Activated CD8-positive, alpha-beta memory T cell treated with anti-CD3 and anti-CD28 coated beads for 4 hours (primary cell): ENCODE measurements at places on chromosomes 3 and 15.

DNA sequence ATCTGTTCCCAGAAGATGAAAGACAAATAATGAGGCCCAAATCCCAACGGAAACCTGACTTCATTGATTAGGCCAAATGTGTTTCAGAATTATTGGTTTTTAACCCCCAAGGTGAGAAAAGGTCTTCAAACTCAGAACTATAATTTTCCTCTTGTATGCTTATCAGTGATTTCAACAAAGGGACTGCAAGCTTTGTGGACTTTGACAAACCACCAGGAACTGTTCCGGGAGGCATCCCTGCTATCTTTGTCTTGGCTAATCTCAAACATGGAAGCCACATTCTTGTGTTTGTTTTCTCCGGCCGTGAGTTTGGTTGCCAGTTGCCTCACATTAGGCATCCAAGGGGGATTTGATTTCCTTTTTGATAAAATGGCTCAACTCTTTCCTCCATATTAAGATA lies 19.5 kb downstream of the ARHGEF3 start:
- no peak for DNase-seq

DNA sequence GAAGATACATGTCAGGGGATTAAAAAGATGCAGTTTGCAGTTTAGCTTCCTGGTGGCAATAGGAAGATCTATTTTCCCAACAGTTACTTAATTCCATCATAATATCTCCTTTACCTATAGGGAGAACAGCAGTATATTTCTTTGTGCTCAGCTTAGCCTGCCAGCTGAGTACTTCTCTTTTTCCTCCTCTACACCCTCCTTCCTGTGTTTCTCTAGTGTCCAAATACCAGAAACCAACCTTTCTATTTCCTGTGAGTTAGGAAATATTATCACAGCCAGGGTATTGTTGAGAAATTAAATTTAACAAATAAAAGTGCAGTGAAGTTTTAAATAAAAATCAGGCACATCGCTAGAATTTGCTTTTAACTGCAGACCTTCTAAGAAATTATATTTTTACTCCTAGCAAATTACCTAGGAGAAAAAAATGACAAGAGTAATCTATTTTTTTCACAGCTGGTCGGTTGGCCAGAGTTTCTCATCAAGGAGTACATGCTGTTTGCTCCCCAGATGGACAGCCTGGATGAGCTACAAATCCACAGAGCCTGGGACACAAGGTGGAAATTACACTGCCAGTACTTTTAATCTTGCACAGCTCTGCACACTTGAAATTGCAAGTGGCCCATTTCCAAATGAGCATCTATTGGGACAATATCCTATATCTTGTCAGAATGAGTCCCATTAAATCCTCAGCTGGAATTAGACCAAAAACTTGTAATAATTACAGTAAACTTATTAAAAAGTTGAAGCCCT lies 185.2 kb upstream of the CFAP20DC start:
- DNase-seq, result no peak

DNA sequence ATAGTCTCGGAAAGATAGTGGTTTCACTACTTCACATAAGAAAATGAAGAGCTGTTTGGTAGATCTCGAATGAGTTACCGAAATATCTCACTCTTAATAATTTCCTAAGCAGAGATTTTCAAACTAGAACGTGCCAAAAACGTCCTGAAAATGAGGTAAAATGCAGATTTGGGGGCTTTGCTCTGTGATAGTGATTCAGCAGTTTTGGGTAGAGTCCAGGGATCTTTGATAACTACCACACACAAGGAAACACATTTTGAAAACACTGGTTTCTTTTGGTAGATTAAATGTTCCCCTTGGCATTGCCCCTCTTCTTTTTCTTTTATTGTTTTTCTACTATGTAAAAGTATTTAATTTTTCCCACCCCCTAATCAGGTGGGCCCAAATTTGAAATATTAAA lies 125.9 kb downstream of the EBLN2 start:
- DNase-seq, result no peak

DNA sequence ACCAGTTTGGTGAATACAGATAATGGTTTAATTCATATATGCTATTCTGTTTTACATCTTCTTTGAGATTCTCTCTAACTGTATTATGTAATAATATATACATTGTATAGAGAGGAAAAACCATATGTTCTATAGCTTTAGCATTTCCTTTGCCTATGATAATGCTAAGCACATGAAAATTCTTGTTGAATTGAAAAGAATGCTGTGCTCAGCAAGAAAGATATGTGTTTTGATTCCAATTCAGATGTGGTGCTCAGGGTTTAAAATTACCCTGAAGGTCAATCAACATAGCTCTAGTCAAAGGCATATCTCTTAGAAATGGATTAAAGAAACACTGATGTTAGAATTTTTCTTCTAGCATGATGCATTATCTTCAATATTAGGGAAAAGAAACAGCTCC lies 8.5 kb upstream of the TUSC7 start:
- DNase-seq, result no peak

- DNase-seq, result no peak
Measured at GRCh38 chr3:20280257-20280656, 94.3 kb upstream of the SGO1 start.

- DNase-seq, result no peak
Measured at GRCh38 chr3:67804089-67804488, 149.7 kb upstream of the SUCLG2 start.

DNA sequence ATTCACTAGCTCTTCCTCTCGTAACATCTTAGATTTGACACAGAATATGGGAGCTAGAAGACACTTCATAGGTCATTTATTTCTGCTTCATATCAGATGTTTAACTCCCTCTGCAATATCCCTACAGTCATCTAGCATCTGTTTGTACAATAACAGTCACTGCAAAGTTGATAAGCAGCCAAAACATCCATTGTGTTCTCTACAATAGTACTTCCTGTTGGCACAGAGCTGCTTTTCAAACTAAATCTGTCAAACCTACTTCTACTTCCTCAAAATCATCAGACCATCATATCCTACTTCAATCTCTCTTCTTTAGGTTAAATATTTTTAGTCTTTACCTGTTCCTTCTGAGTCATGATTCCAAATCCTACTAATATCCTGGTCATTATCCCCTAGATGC lies 233.2 kb downstream of the FGF12 start:
- no peak for DNase-seq

DNA sequence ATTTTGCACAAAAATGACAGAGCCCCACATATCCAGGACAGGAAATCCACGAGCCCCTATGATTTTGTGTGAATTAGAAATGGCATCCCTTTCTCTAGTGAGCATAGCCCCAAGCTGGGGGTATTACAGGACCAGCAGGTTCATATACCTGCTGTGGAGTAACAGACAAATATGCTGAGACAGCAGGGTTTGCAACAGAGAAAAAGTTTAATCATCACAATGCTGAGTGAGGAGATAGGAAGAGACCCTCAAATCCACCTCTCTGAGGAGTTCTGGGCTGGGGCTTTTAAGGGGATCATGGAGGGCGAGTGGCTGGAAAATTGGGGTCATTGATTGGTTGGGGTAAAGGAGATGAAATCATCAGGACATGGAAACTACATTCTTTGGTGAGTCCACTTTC lies 8.4 kb upstream of the MYZAP start:
- DNase-seq, result no peak

GRCh38 chr3:42705058-42705767 lies 2.6 kb upstream of the HHATL start:
- DNase-seq, result no peak

DNA sequence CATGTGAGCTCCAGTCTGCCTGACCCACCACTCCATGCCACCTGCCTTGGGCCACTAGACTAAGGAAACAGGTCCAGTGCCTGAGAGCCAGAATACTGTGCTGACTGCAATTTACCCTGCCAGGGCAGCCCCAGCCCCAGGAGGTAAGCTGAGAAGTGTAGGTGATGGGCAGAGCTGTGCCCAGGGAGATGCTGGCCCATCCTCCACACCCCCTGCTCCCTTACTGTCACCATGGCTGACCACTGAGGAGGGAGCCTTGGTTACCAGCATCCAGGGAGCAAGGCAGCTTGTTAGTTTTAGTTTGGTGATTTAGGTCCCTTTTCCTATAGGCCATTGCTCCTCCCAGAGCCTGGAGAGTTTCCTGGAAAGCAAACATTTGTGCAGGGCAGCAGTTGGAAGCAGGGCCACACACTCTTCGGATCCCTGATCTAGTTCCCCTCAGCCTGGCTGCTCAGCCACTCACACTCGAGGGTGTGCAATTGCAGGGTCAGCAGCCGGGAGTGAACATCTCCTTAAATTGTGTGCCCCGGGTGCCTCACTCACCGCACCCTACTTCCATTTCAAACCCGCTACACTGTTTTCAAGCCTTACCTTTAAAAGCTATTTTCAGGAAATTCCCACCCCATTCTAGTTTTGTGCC lies 2.0 kb downstream of the GALNT15 start:
- no peak for DNase-seq

DNA sequence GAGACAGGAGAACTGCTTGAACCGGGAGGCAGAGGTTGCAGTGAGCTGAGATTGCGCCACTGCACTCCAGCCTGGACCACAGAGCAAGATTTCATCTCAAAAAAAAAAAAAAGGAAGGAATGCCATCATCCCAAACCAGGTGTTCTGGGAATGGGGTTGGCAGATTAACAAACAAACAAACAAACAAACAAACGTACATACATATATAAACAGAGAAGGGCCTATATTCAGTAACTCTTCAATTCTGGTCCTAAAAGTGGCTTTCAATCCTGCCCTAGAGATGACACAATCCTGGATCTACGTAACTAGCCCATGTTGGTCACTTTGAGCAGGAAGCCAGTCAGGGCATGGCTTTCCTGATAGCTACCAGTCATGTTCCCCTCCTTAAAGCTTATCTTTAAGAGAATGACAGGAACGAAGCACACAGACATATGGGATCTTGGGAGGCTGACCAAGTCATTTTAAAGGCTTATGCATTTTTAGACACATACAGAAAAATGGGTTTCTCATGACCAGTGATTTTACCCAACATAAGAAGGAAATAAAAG lies 29.9 kb upstream of the RAB11A start:
- DNase-seq, result no peak

DNA sequence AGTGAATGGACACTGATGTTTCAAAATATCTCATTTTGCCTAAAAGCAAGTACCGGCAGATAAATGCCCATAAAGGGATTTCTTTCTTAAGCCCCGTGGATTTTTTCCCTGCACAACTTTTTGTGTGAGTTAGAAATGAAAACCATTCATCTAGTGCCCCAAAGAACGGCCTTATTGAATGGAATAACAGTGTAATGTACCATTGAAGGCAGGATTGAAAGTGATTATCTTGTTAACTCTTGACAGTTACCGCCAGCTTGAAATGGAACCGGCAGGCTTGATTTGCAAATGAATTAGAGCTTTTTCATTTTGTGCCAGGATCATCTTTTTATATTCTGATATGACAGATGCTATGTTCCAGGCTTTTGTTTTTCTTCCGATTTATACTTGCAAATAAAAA lies 162.2 kb downstream of the RSRC1 start:
- no peak for DNase-seq

- no peak for DNase-seq
Measured at GRCh38 chr15:29914511-29914926, 92.3 kb upstream of the TJP1 start.

DNA sequence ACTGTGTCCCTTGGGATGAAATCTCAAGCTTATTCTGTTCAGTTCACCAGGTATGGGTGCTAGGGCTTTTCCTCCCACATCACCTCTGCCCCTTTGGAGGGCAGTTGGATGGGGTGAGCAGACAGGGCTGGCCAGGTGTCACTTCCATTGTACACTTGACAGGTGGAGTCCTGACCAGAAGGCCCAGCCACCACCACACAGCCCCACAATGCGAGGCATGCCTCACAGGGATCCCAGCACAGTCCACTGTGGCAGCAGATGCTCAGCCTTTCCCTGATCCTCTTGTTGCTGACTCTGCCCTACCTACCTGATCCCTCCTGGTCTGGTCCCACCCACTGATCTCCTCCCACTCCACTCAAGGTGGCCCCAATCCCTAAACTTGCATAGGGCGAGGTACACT lies 88.2 kb downstream of the ANP32A start:
- no peak for DNase-seq

DNA sequence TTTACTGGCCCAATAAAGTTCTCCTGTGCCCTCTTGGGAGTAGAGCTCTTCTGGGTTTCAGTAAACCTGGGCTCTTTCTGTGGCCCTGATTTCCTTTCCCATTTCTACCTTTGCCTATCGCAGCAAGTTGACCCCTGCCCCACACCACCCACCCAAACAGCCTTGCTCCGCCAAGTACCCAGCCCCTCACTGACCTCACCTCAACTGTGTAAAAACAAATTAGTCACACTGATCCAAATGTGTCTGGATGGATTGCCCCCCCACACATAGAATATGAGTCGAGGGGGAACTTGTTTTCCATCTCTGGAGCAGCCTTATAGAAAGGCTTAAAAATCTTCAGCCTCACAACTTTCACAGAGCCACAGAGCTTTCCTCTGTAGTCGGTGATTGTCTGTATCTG lies 28.6 kb upstream of the VEPH1 start:
- no peak for DNase-seq

GRCh38 chr3:100427699-100428098 lies 26.4 kb downstream of the LNP1 start:
- no peak for DNase-seq

GRCh38 chr3:40102182-40102581 lies 207.3 kb upstream of the EIF1B start:
- DNase-seq, result no peak

DNA sequence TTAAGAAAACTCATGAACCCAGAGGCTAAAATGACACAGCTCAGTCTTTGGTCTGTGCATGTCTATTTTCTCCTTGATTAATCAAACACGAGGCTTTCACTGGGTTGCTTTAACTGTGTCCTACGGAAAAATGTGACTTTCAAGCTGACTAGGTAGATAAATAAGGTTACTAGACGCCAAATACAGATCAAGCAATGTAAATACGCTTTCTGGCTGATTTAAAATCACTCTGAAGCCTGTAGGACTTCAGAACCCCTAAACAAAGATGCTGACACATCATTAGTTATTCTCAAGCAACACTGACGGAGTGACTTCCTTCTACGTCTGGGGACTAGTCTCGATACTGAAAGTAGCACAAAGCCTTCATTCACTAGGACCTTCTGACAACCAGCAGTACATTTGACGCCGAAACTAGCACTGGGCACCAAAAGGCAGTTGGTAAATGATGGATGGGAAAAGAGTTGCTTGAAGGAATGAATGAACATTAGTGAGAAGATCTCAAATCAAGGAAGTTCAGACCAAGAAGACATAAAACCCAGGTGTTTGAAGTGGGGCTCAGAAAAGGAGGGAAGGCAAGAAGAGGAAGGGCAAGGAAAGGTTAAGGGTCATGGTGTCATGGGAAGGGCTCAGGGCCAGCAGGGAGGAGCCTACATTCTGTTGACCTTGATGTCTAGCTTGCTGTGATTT lies 67.1 kb upstream of the CDV3 start:
- DNase-seq, result no peak

DNA sequence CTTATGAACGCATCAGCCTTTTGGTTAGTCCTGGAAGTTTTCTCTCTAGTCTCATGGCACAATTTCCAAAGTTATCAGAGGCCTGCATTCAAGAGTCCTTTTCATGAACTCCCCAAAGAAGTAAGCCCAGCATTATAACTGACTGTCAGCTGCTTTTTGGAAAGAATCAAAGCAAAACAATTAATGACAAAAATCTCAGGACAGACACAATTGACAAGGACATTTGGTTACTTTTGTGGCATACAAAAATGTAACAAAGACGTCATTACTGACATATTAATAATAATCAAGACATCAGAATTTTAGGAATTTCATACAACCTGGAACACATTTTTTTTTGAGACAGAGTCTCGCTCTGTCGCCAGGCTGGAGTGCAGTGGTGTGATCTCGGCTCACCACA lies 21.2 kb downstream of the KATNBL1 start:
- DNase-seq, result no peak
